Tibial nerve (tissue), 4 donors: ENCODE measurements at places on chromosomes 12 and 14. TPM values are rescaled to one million over a fixed set of nuclear protein-coding genes. Genes with fewer than 3 reads are reported as not detected.
A peak's percentile ranks its signal among the peaks of the same experiment; 100 is the strongest.

GRCh38 chr14:52014601-52015267 lies 25.4 kb downstream of the RTRAF start:
- no peaks in the 10 kb centered on the region for H3K36me3 ChIP-seq
- no peak overlapping the region for H3K4me3 ChIP-seq
- H3K27ac ChIP-seq, result peak overlapping the region; percentile 68
- peaks cover 71% of the 10 kb centered on the region for H3K4me1 ChIP-seq

- H3K27me3 ChIP-seq, result no peaks in the 10 kb centered on the region
- no peaks in the 10 kb centered on the region for H3K4me1 ChIP-seq
- H3K4me3 ChIP-seq, result no peak overlapping the region
- H3K36me3 ChIP-seq, result no peaks in the 10 kb centered on the region
- H3K27ac ChIP-seq, result no peak overlapping the region
These were observed 108.3 kb downstream of the IGF1 start for GRCh38 chr12:102372087-102372486.

GRCh38 chr14:68780358-68781160 lies 12.3 kb downstream of the ZFP36L1 start:
- H3K4me1 ChIP-seq, result peaks cover 34% of the 10 kb centered on the region
- no peak for DNase-seq
- H3K4me3 ChIP-seq, result no peak overlapping the region
- peak overlapping the region; percentile 77 for H3K27ac ChIP-seq
- H3K27me3 ChIP-seq, result no peaks in the 10 kb centered on the region

DNA sequence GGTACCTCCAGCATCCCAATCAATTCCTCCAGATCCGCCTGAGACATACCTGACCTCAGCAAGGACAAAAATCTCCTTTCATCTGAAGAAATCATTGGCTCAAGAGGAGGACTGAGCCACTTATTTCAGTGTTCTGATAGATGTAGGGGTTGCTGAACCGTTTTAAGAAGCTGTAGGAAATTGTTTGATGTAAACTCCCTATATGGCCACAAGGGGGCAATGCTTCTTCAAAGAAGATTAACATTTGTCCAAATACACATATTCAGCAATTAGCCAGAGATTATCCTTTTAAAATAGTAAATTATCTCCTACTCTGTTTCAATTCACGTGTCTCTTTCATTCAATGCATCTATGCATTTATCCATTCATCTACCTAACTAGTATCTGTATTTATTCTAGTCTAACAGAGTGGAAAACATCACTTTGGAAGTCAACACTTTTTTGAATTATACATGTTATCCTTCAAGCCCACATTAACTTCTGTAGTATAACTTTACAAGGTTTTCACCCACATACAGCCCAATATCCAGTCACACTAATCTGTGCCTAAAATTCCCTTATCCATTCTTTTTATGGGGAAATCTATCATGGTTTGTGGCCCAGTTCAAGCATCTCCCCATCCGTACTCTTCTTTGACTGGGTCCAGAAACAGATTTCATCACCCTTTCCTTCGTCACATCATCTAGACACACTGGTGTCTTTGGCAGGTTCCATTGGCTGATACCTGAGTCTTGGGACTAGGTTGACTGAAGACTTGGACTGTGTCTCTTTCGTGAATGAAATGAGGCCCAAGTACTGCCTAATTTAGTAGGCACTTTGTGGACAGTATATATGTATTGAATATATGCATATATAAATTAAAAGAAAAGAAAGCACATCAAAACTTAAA lies 411.0 kb upstream of the OR4E1 start:
- DNase-seq, result peak; percentile 64
- H3K4me1 ChIP-seq, result peaks cover 14% of the 10 kb centered on the region
- no peak overlapping the region for H3K27ac ChIP-seq
- H3K36me3 ChIP-seq, result no peaks in the 10 kb centered on the region

The WIF1 gene
- total RNA-seq, result not detected

- no peak for DNase-seq
- no peaks in the 10 kb centered on the region for H3K36me3 ChIP-seq
- no peak overlapping the region for H3K27ac ChIP-seq
- H3K4me1 ChIP-seq, result peaks cover 42% of the 10 kb centered on the region
- no peaks in the 10 kb centered on the region for H3K27me3 ChIP-seq
These were observed 811 bp upstream of the GALNT16 start for GRCh38 chr14:69259168-69259526.
